ENCODE measurements at places on chromosomes 2 and 18.

GRCh38 chr18:50193796-50194630 is 934 bp downstream of the MYO5B start:
- DNase-seq: no peak

DNA sequence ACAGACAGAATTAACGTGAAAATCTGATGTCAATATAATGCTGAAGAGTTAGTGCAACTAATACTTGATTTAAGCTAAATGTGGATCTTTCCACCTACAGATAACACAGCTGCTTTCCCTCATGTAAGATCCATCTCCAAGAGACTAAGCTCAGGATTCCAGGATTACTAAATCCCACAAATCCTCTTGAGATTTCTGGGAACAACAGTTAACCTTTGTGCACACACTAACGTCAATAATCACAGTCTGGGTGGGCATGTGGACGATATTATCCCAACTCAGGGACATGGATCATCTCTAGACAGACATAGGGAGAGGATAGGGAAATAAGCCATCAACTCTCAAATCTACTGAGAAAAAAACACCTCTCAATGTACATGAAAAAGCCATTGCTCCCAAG is 432.6 kb downstream of the SATB2 start:
- no peak for DNase-seq

GRCh38 chr18:10856132-10856531 is 293.2 kb downstream of the PIEZO2 start:
- no peak for DNase-seq

DNA sequence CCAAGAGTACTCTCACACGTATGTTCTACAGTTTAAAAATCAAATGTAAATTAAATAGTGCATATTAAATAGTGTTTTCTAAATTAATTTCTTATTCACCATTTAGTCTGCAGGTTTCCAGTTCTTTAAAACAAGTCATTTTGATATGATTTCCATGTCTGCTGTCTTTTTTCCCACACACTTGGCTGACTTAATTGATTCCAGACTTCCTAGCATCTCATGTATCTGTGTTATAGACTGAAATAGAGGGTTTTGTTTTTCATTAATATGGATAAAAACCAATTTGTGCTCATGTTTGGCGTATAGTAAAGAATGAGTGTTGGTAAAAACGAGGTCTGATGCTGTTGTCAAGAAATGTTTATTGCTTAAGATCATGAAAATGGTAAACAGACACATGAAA is 104.3 kb downstream of the SRBD1 start:
- DNase-seq: no peak

GRCh38 chr18:58152891-58153290 is 108.9 kb downstream of the NEDD4L start:
- DNase-seq: no peak

GRCh38 chr18:22175346-22175745 is 6.0 kb downstream of the GATA6 start:
- DNase-seq: no peak

- DNase-seq: no peak
These were observed 258.6 kb downstream of the TNS1 start for GRCh38 chr2:217743966-217744761.

GRCh38 chr2:25964891-25965290 is 17.4 kb downstream of the KIF3C start:
- DNase-seq: no peak

DNA sequence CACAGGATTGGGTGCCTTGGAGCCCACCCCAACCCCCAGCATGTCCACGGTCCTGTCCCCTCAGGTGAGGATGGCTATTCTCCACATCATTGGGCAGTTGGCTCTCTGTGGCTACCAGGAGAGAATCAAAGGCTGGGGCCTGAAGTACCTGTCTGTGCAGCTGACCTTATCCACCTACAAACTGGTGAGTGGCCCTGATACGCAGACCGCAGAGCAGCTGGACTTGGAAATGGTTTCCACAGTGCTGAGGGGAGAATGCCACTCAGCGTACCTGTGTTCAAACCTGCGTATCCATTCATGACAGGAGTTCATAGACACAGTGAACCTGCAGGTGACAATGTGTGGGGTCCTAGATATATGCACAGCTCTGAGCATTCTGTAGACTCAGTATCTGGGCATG is 21.6 kb downstream of the MROH2A start:
- DNase-seq: no peak

- DNase-seq: no peak
These were observed 65.4 kb downstream of the TRIP12 start for GRCh38 chr2:229856413-229856812.

- DNase-seq: no peak
These were observed 70.1 kb downstream of the BCL11A start for GRCh38 chr2:60483401-60483800.

- DNase-seq: no peak
These were observed 37.2 kb downstream of the AGPS start for GRCh38 chr2:177429688-177430325.

DNA sequence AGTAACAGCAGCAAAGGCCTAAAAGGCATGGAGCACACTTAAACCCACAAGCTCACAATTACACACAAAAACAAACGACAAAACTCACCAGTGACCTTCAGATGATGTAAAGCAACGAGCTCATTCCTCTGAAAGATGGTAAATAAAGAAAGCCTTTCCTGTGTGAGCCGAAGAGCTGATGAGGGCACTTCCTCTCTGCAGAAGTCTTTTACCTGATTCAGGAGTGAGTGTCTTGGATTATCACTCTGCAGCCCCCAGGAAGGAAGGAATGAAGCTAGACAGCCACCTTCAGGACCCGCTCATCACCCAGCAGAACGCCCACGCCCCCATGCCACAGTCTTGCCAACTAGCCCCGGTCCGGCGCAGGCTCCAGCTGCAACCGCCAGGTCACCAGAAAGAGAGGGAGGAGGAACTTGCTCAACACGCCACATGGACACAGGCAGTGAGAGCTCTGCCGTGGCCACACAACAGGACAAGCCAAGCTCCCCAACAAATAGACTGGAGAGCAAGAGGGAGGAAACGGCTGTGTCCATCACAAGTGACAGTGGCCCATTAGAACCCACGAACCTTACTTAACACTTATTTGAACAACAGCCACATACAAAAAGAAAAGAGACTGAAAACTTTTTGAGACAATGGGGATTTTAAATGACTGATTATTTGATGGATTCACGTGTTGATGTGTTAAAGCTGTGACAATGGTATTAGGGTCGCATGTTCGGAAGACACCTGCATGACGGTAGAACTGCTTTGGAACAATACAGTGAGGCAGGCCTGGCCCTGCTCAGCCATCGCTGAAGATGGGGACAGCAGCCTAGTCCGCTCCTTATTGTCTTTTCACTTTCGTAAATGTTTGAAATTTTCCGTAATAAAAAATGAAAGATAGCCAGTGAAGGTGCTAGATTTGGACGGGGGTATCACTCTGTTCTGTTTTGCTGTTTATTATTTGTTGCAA is 127.3 kb downstream of the HDAC4 start:
- DNase-seq: no peak

DNA sequence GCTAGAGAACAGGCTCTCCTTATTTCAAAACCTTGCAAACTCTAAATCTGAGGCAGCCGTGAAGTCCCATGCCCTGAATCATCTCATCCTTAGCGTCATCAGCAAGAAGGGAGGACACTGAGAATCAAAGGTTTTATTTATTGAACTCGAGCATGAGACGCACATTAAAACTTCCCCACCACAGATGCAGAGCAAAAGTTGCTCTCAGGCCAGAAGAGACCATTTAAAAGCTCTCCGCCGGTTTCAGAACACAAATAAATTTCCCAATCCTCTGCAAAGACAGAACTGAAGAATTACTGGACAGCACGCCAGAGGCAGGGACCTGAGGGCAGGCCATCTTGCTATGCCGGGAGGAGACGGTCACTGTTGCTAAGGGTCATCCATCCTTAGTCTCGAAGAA is 1.3 kb downstream of the AMMECR1L start:
- DNase-seq: no peak

DNA sequence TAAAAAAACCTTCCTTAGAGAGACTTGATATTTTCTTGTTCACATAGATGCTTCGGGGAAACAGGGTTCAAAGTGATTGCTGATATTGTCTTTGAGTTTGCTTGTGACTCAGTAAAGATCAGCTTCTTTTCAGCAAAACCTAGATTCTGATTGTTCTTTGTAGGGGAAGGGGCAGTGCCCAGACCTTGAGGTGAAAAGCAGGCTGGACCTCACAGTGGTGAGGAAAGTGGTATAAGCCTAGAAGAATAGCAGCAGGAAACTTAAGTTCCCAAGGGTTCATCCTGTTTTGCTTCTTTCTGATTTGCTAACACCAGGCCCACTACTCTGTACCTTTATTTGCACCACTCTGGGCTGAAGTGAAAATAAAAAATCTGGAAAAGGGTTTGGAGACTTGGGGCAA is 20.9 kb downstream of the UBXN4 start:
- DNase-seq: no peak

- DNase-seq: no peak
These were observed 22.1 kb upstream of the OSR1 start for GRCh38 chr2:19380532-19380931.

GRCh38 chr2:203869223-203870042 is 1.9 kb downstream of the CTLA4 start:
- no peak for DNase-seq

Measured in glomerular endothelial cell (primary cell).